CD14-positive monocyte (primary cell): ENCODE measurements at places on chromosomes 6 and 20. TPM values are rescaled to one million over a fixed set of nuclear protein-coding genes. Genes with fewer than 3 reads are reported as not detected.

DNA sequence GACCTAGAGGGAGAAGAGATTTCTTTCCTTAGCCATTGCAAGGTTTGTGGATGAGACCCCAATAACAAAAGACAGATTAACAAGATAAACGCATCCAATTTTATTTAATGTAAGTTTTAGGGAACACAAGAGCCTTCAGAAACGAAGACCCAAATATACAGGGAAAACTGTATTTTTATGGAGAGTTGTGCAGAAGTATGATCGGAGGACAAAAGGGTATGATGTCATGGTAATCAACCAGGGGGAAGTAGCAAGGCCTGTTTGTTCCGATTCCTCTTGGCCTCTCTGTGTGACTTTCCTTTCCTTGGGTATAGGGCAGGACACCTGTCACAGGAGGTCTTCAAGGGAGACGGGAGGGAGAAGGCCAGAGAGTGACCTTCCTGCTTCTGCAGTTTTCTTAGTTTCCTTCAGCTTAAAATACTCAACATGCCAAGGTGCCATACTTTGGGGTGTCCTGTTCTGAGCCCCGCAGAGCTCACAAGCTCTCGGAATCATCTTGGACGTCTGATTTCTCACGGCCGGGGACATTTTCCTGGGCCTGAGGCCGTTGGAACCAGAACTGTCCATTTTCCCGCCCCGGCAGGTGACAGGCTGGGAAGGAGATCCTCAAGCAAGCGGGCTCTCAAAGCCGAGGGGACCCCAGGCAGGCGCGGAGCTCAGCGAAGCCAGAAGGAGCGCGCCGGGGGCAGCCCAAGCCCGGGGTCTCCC lies 21.7 kb downstream of the TMC2 start:
- no peak overlapping the region for H3K27ac ChIP-seq
- H3K4me3 ChIP-seq: no peak overlapping the region
- H3K27me3 ChIP-seq: peaks cover 41% of the 10 kb centered on the region
- no peaks in the 10 kb centered on the region for H3K36me3 ChIP-seq
- H3K4me1 ChIP-seq: no peaks in the 10 kb centered on the region

DNA sequence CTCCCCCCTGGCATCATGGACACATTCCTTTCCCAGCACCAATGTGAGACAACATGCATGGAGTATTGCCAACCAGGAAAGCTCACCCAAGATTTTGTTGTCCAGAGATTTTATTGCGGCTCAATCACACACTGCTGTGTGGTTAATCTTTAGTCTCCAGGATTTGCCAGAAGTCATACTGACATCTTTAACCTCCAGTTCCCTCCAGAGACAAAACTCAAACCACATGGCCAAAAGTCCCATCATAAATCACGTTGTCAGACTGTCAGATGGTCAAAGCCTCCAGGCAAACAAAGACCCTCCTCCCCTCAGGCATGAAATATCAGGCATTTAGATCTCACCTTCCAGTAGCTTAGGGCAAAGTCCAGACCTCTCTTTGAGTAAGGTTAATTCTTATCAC lies 97.3 kb upstream of the OPRM1 start:
- H3K4me1 ChIP-seq: no peaks in the 10 kb centered on the region
- H3K27ac ChIP-seq: no peak overlapping the region
- H3K36me3 ChIP-seq: no peaks in the 10 kb centered on the region

DNA sequence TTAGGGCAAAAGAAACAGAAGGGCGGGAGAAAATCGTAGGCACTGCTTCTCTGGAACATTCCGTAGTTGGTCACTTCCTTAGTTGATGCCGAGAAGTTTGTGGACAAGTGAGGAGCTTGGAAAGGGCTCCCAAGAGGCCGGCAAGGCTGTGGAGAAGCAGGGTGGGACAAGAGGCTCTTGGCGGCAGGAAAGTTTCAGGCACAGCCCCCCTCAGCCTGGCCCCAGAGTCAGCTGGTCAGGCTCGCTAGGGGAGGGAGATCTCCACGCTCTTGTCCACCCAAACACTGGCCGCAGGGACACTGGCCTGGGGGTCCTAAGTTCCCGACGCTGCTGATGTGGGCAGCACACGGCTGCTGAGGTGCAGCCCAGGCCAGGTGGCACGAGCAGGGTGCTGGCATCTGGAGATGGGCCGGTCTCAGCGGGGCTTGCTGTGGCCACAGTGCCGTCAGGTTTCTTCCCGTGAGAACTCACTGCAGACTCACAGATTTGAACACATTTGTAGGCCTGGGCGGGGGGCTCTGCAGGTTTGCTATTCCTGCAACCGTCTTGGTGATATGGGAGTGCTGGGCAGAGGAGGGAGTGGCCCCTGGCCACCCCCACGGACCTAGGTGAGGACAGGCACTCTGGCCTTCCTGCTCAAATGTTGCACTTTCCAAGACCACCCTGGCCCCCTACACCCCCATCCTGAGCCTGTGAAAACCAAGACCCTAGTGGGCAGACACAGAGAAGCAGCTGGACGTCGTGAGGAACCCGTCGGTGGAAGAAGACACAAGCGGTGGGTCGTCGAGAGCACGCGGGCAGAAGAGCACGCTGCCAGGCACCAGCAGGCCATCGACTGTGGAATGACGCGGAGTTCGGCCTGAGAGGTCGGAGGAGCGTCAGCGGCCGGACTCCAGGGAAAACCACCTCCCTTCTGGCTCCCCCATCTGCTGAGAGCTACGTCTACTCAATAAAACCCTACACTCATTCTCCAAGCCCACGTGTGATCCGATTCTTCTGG lies 160.1 kb downstream of the ERMARD start:
- H3K4me1 ChIP-seq: peaks cover 18% of the 10 kb centered on the region
- H3K27ac ChIP-seq: no peak overlapping the region
- no peaks in the 10 kb centered on the region for H3K36me3 ChIP-seq

GRCh38 chr20:23332467-23332866 lies 18.1 kb upstream of the NXT1 start:
- H3K4me3 ChIP-seq: no peak overlapping the region
- H3K27ac ChIP-seq: no peak overlapping the region
- H3K27me3 ChIP-seq: no peaks in the 10 kb centered on the region
- no peaks in the 10 kb centered on the region for H3K36me3 ChIP-seq

The MUCL3 gene
- not detected for polyA plus RNA-seq

The LIN28B gene
- polyA plus RNA-seq: not detected in 2 replicates
